Cerebellum (tissue), 4 donors: ENCODE measurements at places on chromosomes 7 and 10. TPM values are rescaled to one million over a fixed set of nuclear protein-coding genes. Genes with fewer than 3 reads are reported as not detected.

Gene HMX3
- not detected for total RNA-seq

Gene UFSP1
- 2.3 TPM for total RNA-seq

Gene WIPF3
- total RNA-seq, result 2.4 TPM

Gene EPDR1
- 21.2 TPM for total RNA-seq

Gene SOSTDC1
- 2.4 TPM for total RNA-seq

Gene INTS15
- total RNA-seq, result 18.6 TPM

Gene OR2A5
- not detected for total RNA-seq

Gene FAM25A
- total RNA-seq, result not detected

DNA sequence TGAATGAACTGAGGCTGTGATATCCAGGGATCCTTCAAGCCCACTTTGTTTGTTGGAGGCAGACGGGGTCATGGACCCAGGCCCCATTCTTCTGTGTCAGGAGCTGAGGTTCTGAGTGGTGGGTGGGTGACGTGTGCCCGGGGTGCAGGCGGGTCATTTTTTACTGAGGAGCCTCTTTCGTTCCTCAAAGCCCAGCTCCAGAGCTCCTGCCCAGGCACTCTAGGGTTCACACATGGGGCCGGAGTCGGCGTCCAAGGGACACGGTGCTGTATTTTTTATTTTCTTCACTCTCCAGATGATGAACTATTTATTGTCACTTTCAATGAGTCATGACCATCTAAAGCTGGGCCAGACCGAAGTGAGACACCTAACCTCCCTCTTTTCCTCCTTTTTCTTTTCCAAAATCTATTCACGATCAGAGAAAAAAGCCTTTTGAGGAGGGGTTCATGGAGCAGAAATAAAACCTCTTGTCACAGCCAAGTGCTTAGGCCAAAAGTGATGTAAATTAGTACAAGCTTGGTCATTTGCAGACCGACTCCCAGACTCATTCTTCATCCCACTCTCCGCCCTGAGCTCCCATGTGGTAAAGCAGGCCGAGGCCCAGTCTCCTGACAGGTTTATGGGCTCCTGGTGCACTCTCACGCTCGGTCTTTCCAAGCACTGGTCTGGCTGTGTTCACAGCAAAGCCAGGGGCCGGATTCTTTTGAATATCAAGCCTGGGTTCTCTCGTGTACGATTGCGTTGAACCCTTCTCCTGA, 41.4 kb upstream of the PITRM1 start:
- no peak for DNase-seq

GRCh38 chr7:26691406-26691805, 173.0 kb downstream of the SKAP2 start:
- DNase-seq, result no peak

DNA sequence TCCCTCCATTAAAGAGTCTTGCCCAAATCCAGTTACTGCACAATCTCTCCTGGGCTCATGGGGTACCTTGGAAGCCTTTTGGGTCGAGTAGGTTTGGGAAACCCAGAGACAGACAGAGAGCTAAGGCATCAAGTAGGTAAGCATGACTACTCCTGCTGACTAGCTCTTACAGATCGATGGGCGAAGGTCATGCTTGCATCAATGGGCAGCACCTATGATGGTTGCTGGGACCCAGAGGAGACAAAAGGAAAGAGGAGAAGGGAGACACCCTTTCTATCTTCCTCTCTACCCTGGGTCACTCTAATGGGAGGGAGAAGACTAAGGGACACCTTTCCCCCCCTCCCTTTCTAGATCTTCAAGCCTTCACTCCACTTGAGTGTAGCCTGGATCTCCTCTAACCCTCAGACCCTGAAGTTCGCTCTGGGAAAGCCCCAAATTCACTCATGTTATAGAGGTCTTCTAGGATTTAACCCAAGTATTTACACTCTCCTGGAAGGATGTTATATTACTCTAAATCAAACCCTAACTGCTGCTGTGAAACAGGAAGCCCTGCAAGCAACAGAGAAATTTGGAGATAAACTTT, 31.6 kb upstream of the ZNF746 start:
- DNase-seq, result no peak

GRCh38 chr7:142568435-142569097, 180.7 kb upstream of the PRSS1 start:
- no peak for DNase-seq

DNA sequence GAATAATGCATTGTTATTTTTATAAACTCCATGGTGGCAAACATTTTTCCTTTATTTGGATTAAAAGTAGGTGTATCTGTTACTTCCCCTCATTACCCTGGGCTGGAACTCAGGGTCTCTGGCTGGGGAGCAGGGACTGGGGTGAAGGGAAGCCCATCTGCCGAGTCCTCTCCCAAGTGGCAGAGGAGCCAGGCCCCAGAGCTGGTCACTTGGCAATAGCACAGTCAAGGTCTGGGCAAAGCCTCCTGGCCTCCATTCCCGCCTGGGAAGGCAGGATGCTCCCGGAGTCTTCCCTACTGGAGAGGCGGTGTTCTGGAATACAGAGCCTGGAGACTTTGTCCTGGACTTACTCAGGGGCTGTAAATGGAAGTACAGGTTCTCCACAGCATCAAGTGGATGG, 76.2 kb downstream of the CDH23 start:
- DNase-seq, result peak; percentile 60

DNA sequence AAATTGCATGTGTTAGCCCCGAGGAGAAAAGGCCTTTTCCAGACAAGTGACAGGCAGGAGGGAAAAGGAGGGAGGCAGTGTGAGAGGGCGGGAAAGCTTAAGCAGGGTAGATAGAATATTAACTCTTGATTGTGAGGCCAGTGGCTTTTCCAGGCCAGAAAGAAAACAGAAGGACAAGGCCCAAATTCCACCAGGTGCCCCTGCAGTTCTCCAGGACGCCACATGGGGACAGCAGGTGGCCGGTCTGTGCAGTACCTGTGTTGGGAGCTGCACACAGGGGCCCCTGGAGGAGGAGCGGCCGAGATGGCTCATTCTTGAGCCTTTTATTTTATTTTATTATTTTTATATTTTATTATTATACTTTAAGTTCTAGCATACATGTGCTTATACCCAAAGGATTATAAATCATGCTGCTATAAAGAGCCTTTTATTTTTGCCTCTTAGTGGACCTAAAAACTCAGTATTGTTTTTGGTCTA, 141.3 kb upstream of the KLF14 start:
- DNase-seq, result peak; percentile 70

GRCh38 chr10:82335831-82336230, 460.8 kb downstream of the NRG3 start:
- DNase-seq, result no peak

DNA sequence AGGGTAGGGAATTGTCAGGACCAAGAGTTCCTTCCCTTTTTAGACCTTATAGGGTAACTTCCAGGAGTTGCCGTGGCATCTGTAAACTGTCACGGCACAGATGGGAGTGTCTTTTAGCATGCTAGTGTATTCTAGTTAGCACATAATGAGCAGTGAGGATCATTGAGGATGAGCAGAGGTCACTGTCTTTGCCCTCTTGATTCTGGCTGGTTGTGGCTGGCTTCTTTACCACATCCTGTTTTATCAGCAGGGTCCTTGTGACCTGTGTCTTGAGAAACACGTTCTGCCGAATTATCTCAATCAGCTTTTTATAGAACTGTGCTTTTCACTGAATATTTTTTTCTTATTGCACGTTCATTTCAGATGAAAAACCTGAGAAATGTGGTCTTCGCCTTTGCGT, 41.5 kb downstream of the MINPP1 start:
- no peak for DNase-seq

GRCh38 chr7:151754142-151754590, 122.7 kb downstream of the PRKAG2 start:
- DNase-seq, result peak; percentile 40

- DNase-seq, result no peak
These were observed 2.0 kb upstream of the KMT2E start for GRCh38 chr7:105011831-105012502.

- DNase-seq, result no peak
These were observed 7.0 kb downstream of the WDR91 start for GRCh38 chr7:135204341-135204749.

DNA sequence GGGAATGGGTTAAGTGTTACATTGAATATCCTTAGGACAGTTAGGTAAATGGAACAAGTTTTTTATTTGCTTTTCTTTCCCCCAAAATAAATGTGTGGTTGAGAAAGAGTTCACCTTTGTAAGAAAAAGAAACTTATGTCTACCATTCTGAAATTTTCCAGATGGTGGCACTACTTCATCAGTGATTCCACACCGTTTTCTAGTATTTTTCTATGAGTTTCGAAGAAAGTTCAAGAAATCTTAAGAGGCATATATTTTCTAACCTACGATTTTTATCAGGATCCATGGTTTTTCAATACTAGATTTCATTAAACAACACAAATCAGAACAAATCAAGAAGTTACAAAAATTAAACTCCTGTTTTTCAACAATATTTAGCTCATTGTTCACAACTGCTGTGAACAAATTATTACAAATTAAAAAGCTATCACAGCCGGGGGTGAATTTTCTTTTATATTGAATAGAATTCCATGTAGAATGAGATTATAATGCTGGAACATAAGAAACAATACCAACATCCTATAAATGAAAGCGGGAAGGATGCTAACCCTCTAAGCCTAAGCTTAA, 163.1 kb upstream of the NPVF start:
- DNase-seq, result no peak

DNA sequence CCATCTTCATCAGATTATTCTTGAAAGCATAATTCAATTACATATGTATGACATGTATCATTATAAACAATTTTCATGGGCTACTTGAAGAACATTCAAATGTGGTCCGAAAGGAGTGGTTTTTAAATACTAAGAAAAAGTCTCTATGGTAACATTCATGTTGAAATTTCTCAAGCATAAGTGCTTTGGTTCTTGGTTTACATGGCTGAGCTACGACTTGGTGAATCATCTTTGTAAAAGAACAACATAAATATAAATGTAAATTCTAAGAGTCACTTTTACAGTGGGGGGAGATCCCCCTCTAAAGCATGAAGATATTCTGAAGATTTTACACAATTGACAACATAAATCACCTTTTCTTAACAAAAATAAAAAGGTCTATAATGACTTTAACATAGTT, 118.6 kb downstream of the MAGI2 start:
- DNase-seq, result no peak

DNA sequence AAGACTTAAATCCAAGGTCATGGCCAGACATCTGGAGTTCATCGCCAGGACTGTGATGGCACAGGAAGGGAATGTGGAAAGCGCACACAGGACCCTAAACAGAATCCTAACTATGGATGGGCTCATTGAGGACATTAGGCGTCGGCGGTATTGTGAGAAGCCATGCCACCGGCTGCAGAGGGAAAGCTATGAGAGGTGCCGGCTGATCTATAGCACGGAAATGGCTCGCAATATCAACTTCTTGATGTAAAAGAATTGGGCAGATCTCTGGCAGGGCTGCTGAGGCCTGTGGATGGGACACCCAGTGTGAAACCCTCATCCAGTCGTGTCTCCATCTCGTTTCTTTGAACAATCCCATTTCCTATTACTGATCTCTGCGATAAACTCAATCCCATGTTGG, 6.3 kb upstream of the CTBP2 start:
- DNase-seq, result no peak

DNA sequence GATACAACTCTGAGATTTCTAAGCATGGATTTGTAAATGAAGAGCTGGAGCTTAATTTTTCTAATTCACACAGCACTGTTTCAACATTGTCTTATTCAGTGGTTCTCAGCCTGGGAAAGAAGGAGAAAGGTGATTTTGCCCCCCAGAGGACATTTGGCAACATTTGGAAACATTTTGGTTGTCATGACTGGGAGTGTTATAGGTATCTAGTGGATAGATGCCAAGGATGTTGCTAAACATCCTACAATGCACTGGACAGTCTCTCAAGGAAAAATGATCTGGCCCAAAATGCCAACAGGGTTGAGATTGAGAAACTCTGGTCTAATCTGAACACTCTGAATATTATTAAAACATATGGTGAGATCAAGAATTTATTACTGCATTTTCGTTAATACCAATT, 3.8 kb upstream of the CAV2 start:
- no peak for DNase-seq

GRCh38 chr7:28779954-28780353, 178.2 kb downstream of the TRIL start:
- DNase-seq, result no peak

- no peak for DNase-seq
These were observed 1086.8 kb downstream of the KCNMA1 start for GRCh38 chr10:76550806-76551205.

DNA sequence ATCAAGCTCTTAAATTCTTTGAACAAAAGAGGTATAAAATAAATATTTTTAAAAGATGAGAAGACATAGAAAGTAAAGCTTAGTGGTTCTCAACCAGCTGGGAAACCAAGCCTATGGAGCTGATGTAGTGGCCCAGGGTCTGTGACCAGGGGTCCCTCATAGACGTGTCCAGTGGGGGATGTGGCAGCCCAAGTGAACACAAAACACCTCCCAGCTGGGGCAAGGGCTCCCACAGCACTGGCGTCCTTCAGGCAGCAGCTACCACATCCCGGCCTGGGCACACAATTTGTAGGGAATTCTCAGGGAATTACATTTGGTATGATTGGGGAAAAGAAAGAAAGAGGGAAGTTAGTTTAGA, 17.8 kb upstream of the CCDC71L start:
- DNase-seq, result no peak

- DNase-seq, result no peak
These were observed 7.9 kb upstream of the SEPTIN7 start for GRCh38 chr7:35792873-35793489.

DNA sequence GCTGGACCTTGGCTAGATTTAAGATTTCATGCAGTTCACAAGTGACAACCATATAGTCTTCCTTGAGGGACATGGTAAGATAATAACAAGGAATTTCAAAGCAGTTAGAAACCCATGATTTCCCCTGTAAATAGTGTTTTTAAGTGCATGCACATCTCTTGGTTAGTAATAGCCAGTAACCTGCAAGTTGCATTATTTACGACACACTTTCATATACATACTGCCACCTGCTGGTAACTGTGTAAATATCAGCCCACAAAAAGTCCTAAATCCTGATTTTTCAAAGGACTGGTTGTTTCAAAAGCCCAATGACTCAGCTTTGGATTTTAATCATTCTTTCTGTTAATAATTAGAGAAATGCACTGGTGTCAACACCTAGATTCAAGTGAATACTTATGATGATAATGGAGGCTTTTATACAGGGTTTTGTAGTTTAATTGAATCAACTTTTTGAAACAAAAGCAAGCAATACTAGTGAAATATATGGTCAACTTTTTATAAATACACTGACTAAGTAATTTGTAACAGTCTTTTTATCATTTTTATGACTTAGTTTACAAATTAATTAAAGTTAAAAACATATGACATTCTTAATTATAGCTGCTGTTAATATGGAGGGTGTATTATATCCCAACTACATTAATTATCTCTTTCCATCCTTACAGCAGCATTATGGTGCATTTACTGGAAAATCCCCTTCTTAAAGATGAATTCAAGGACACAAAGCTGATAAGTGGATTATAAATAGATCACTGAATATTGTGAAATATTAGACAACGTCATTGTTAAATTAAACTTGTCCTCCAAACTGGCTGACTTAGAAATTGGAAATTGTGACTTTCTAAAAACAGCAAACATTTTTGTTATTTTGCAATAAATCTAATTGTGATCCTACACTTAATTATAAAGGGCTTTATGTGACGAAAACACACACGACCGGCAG, 367.7 kb upstream of the SEMA3D start:
- peak; percentile 1 for DNase-seq
